GM23248 (cell line): ENCODE measurements at places on chromosomes 2 and 18.

GRCh38 chr2:55556809-55557208 is 37.3 kb downstream of the CFAP36 start:
- DNase-seq: no peak

GRCh38 chr2:7927691-7928090 is 754.2 kb upstream of the ID2 start:
- peak; percentile 74 for DNase-seq

DNA sequence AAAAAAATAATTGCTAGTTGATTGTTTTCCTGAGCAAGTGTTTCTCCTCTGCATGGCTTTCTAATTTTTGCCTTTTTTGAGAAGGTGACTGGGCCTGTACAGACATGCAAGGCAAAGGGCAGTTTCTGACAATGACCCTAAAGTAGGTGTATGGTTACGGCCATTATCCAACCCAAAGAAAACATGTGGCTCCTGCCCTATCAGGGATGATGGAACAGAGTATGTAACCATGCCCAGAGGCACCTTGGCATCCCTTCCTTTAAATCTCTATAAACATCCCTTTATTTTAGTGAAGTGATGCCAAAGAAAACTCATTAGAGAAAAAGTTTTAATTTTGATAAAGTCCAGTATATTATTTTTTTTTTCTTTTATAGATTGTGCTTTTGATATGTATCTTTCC is 217.5 kb downstream of the LPIN1 start:
- DNase-seq: no peak

GRCh38 chr2:240437861-240438809 is 2.7 kb downstream of the GPC1 start:
- DNase-seq: peak; percentile 78

DNA sequence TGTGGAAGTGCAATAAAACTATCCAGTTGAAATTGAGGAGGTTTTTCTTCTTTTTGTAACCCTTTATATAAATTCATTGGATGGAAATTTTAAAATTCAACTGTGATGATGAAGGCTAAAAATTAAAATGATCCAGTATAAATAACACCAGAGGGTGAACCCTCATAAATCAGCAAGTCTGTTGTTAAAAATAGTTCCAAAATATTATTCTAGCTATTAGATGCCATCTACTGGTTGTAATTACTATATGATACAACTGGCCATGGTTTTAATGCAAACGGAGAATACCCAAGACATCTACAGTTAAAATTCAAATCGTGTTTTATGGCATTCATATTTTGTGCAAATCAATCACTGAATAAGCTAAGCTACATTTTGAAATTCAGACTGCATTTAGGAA is 53.8 kb downstream of the TMEM200C start:
- peak; percentile 15 for DNase-seq

DNA sequence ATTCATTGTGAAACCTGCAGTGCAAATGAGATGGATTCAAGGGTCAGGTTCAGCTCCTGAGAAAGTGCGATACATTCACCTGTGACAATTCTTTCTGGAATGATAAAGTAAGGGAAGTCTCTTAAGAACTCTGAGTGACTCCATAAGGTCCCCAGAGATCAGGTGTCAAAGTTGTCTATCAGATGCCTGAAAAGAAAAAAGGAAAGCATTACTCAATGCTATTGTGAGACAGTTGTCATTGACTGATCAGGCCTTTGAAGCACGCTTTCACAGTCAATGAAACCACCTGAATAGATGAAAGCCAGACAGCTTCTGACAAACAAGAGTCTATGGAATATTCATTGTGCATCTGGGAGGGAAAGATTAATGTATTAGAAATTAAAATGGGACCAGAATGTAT is 252.7 kb upstream of the GALNT5 start:
- DNase-seq: no peak

- DNase-seq: no peak
Observed at GRCh38 chr2:104844807-104845551, 8.9 kb upstream of the POU3F3 start.

- no peak for DNase-seq
Observed at GRCh38 chr2:239878686-239879085, 146.5 kb downstream of the NDUFA10 start.

GRCh38 chr2:52054824-52055223 is 1022.9 kb upstream of the NRXN1 start:
- no peak for DNase-seq

DNA sequence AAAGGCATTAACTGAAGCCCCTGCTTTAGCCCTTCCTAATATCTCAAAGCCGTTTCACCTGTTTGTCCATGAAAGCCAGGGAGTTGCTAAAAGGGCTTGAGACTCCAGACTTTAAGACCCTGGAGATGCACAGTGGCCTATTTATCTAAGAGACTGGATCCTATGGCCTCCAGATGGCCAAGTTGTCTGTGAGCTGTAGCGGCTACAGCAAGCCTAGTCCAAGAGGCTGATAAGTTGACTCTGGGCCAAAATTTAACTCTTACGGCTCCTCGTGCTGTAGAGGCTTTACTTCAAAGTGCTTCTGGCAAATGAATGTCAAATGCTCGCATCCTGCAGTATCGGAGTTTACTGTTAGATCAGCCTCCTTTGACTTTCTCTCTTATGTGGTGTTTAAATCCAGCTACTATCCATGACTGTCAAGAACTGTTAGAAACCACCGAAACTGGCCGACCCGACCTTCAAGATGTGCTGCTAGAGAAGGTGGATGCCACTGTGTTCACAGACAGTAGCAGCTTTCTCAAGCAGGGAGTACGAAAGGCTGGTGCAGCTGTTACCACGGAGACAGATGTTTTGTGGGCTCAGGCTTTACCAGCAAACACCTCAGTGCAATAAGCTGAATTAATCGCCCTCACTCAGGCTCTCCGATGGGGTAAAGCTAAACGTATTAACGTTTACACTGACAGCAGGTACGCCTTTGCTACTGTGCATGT is 336.7 kb upstream of the CNTNAP5 start:
- no peak for DNase-seq

- DNase-seq: peak; percentile 89
Observed at GRCh38 chr2:191321861-191322662, 76.9 kb downstream of the MYO1B start.

DNA sequence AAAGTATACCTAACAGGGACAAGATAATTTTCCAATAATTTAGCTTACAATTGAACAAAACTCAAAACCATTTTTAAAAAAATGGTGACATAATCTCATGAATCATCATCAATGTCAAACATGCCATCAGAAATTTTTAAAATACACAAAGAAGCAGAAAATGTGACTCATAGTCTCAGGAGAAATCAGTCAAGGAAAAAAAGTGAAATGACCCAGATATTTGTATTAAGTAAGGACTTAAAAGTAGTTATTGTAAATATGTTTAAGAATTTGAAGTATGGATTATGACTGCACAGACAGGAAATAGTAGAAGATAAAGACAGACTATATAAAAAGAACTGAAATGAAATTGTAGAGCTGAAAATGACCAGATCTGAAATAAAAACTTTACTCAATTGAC is 473.9 kb upstream of the SYT4 start:
- no peak for DNase-seq

DNA sequence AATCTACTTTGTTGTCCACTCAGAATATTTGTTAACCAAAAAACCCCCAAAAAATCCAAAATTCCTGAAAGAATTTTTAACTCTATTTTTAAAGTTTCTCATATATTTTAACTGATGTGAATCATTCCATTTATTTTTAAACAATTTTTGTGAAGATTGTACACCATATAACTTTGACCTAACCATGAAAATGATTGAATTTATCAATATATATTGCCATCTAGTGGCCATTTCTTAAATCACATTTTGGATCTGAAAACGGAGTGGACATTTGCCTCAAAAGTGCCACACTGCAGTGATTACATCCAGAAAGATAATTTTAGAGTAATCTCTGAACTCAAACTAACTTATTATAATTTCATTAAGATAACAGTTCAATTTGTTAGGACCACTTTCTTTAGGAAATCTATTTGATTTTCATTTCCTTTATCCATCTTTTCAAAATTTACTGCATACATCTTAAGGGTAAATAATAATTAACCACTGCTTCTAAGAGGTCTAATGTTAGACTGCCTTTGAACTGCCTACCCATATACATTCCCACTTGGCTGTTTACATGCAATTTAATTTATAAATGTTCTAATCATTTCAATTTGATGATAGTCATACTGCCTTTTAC is 71.1 kb downstream of the DSC3 start:
- DNase-seq: peak; percentile 51

DNA sequence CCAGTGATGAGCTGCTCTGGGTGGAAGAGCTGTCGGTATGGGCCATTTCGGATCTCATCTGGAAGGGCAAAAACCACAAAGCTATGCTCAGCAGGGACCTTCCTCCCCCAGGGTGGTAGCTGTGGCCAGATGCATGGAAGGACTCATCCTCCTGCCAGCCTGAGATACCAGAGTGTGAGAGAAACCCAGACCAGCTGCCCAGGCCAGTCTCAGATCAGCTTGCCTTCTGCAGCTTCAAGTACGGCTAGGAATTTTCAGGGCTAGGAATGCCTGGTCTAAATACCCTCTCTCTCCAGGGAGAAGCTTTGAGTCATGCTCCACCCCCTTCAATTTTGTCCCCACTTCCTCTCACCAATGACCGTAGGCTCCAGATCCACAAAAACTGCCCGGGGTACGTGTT is 1.4 kb upstream of the TUBA4B start:
- DNase-seq: peak; percentile 18

GRCh38 chr2:172813314-172813888 is 77.8 kb downstream of the RAPGEF4 start:
- DNase-seq: peak; percentile 36

DNA sequence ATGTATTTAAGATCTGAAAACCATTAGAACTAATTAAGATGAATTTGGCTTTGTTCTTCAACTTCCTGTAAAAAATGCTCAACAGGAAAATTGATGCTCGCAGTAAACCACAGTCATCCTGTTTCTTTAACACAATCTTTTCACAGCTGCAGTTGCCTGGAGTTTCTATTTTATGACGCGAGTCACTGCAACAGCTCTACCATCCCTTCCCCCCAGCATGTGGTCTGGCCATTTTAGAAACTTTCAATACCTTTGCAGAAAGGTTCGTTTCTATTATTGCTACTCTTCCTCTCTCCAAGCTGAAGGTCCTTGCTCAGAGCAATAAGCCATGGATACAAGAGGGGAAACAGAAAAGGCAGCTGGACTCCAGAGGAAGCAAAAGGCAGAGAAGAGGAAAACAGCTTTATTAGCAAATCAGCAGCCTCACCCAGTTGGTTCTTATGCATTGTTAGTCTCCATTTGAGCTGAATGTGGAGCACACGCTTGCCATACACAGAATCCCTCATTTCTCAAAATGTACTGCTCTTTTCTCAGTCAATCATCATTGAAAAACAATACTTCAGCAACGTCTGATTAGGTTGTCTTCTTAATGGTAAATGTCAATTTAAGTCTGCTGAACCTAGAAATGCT is 3.9 kb downstream of the WIPF1 start:
- peak; percentile 84 for DNase-seq

DNA sequence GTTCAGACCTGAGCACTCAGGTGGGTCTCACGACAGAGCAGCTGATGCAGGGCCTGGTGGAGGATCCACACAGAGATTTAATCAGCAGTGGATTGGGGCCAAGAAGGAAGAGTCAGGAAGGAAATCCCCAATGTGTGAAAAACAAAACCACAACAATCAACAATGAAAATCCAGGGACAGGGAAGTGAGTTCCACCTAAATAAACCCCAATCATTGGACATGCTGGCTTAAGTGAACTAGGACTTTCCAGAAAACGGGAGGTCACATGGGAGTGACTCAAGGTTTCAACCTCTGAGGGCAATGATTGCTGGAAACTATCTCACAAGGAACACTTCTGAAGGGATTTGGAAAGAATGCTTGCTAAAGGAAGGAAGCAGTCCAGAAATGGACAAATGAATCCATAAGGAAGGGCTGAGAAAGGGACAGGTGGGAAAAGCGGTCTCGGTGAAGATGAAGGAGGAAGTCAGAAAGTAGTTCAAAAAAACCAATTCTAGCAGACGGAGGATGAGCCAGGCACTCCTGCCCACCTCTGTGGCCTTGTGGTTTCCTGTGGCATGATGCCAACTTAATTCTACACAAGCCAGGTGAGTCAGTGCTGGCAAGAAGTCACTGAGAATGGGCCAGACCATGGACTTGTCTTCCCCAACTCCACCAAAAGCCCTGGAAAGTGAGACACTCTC is 15.4 kb upstream of the XDH start:
- peak; percentile 32 for DNase-seq

DNA sequence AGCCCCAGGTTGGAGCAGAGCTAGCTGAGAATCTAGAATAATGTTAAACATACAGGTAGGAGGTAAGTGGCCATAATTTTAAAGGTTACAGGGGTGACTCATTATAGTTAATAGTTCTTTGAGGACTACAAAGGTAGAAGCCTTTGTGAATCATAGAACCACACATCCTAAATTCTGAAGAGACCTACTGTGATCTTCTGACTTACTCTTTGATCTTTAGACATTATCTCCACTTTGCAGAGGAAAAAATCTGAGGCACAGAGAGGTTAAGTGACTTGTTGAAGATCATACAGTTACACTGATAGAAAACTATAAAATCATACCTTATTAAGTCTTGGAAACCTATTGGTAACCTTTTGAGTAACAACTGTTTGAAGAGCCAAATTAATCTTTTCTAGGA is 1051.3 kb upstream of the NRXN1 start:
- DNase-seq: no peak

DNA sequence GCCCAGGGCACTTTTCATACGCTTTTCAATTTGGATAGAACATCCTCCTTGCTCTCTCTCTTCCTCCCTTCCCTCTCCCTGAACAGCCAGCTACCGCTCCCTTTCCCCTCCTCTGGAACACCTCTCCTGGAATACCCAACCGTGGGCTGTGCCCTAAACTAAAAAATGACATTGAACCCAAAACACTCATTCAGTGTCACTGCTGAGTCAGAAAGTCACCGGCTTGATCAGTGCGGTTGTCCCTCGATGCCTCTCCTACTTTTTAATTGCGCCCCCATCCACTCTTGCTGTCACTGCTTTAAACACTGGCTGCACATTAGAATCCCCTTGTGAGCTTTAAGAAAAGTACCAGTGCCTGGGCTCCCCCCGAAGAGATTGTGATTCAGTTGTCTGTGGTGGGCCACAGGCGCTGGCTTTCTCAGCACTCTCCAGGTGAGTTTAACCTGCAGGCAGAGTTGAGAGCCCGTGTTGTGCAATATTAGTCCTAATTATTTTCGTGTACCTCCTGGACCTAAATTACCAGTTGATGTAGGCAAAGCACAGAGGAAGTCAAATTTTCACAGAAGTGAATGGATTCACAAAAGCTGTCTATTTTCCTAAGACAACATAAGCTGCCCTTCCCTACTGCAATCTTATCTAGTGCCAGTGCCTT is 302.0 kb downstream of the PRKCE start:
- DNase-seq: no peak

GRCh38 chr2:14094592-14094991 is 537.9 kb upstream of the LRATD1 start:
- no peak for DNase-seq

DNA sequence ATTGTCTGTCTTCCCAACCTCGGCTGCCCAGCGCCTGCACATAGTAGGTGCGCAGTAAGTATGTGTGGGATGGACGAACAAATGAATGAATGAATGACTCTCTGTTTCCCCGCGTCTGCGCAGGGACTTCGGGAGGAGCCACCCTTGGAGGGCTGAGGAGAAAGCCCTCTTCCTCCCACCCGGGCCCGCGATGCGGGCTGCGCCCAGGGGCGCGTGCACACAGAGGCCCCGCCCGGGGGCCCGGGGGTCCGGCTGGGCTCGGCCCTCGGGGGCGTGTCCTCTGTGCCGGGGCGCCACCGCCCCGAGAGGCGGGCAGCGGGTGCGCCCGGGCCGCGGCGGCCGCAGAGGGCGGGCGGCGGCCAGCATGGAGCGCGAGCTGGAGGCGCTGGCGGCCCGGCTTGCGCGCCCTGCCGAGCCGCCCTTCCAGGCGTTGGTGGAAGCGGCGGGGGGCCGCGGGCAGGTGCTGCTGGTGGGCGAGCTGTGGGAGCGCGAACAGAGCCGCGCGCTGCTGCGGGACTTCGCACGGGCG is at the start of gene C2orf72:
Gene C2orf72, plus strand, starts transcription at position 322 of the 529 bp plus-strand sequence. Its CDS starts 43 bp downstream, at position 365.
- DNase-seq: peak; percentile 36
